ENCODE measurements at places on chromosomes 3 and 15. TPM values are rescaled to one million over a fixed set of nuclear protein-coding genes. Genes with fewer than 3 reads are reported as not detected.

The MGLL gene
- 160 TPM for total RNA-seq

The HTR3C gene
- total RNA-seq, result not detected

The TRAT1 gene
- not detected for total RNA-seq

The SCN5A gene
- total RNA-seq, result 2.5 TPM

The ALG1L2 gene
- total RNA-seq, result 6.0 TPM

The SERINC4 gene
- 1.4 TPM for total RNA-seq

The ATP10A gene
- 38.8 TPM for total RNA-seq

The MKRN2OS gene
- total RNA-seq, result 1.9 TPM

The MRAS gene
- 248 TPM for total RNA-seq

DNA sequence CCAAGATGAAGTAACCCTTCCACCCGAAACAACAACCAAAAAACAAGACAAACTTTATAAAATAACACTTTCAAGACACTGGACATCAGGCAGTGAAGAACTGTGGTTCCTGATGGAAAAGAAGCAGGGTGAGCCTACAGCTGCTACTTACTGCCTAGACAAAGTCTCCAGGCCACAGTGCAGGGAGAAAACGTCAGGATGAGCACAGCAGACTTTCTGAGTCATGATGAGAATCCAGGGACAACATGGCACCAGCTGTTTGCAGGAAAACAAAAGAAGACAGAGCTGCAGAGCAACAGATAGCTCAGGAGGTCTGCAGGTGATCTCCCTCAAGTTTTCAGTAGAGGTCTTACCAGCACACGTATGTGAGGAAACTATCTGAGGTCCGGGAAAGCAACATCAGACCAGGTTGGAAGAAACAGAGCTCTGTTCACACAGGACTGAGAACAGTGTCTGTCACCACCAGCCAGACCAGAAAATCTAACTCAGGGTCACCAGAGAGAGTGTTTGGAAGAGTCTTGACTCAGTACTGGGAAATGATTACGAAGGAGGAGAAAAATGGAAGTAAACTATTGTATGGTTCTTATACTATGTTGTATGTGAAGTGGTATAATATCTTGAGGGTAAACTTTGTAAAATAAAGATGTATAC lies 108.9 kb downstream of the ANO10 start:
- DNase-seq, result no peak

GRCh38 chr15:40928821-40929659 lies at the start of gene DLL4:
Gene DLL4 (plus strand): TSS chr15:40929340. CDS start chr15:40929669, 329 bp downstream.
- no peak for DNase-seq

DNA sequence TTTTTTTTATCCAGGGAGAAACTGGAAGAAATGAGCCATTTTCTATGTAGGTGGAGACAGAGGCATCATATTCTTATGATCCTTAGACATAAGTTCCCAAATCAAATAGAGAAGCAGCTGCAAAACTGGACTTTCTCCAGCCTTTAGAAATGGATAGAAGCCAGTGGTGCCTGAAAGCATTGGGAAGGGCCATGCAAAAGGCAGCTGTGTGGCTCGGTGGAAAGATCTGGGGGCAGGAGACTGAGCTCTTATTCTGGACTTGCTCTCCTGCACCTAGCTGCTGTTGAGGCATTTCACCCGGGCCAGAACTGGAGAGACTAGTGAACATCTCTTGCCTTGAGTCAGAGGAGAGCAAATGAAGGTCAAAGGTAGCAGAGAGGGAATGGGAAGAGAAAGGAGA lies 73.1 kb downstream of the TFG start:
- no peak for DNase-seq

DNA sequence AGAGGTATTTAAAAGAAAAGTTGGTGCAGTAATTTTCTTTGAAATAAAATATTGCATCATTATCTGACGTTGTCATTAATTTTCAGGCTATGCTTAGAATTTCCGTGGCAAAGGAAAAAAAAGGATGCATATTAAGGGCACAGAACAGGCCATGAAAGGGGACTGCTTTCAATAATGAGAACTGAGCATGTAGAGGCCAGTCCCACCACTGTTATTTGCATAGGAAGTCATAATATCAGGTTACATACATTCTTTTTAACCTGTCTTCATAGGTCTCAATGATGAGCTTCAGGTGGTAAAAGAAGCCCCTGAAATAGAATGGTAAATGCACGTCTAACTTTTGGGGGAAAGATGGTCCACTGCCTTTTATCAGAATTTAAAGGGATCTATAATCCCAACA lies 272.1 kb upstream of the ALCAM start:
- no peak for DNase-seq

DNA sequence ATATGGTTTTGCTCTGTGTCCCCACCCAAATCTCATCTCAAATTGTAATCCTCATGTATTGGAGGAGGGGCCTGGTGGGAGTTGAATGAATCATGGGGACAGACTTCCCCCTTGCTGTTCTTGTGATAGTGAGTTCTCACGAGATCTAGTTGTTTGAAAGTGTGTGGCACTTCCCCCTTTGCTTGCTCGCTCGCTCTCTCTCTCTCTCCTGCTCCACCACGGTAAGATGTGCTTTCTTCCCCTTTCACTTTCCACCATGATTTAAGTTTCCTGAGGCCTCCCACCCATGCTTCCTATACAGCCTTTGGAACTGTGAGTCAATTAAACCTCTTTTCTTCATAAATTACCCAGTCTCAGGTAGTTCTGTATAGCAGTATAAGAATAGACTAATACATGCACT lies 60.7 kb downstream of the GSK3B start:
- no peak for DNase-seq

- no peak for DNase-seq
Observed at GRCh38 chr3:170228093-170228766, 6.0 kb downstream of the PRKCI start.

DNA sequence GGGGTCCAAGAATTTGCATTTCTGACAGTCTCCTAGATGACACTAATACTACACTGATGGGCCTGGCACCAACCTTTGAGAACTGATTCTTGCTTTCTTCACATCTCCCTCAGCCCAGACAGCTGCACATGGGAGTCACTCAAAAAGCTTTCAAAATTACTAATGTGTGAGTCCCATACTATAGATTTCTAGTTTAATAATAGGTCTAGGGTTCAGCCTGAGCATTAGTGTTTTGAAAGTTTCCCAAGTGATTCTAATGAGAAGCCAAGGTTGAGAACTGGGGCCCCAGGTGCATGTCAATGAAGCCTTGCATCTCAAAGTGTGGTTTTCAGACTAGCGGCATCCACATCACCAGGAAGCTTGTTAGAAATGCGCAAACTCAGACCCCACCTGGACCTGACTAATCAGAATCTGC lies 159.9 kb upstream of the CMC1 start:
- no peak for DNase-seq

GRCh38 chr15:88454236-88454635 lies 13.0 kb downstream of the MRPL46 start:
- DNase-seq, result no peak

- no peak for DNase-seq
Observed at GRCh38 chr3:161217496-161217895, 3.6 kb upstream of the NMD3 start.

DNA sequence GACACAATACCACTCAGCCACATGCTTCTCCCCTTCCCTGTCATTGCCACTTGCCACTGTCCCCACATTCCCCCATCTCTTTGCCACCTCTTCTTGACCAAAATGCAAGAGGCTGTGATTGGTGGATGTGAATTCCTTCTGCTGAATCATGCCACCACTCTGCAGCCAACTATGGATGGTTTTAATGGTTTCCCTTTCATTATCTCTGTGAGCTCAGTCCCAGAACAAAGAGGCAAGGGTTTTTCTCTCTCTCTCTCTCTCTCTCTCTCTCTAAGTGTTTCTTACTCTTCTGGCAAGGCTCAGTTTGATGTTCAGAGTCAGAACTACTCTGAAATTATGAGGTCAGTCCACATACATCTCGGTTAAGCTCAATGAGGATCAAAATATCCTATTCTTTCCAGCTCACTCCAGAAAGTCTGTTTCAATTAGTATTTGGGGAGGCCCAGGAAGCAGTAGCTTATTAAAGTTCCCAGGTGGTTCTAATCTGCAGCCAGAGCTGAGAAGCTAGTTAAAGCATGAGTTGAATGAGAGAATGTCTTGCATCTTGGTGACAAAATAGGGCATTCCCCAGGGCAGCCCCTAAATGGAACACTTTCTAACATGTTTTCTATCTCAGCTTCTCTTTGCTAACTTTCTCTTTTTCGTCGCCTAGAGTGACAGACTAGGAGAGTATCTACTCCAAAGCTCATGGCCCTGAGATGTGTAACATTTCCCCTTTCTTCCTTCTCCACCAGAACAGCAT lies 8.5 kb upstream of the ILDR1 start:
- DNase-seq, result no peak

DNA sequence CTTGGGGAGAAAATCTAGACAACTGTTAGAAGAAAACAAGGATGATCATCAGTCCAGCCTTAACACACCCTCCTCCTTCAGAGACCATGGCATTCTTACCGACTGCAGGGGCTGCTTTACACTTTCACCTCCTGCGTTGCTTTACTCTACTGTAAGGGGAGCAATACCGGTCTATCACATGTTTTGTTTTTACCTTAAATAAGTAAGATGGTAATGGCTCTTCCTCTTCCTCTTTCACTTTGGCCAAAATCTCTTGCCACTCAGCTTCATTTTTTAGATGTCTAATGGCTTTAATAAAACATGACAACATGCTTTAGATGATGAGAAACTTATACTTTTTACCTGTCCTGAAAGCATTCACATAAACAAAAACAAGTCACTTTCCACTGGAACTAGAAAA lies 33.4 kb upstream of the STIMATE start:
- DNase-seq, result no peak

GRCh38 chr3:5272387-5272786 lies 84.9 kb downstream of the EDEM1 start:
- DNase-seq, result no peak

- DNase-seq, result no peak
Observed at GRCh38 chr15:67820122-67820991, 5.0 kb upstream of the SKOR1 start.

- no peak for DNase-seq
Observed at GRCh38 chr15:46681901-46682300, 1035.4 kb upstream of the SEMA6D start.

- no peak for DNase-seq
Observed at GRCh38 chr3:101158374-101158773, 162.0 kb downstream of the IMPG2 start.

DNA sequence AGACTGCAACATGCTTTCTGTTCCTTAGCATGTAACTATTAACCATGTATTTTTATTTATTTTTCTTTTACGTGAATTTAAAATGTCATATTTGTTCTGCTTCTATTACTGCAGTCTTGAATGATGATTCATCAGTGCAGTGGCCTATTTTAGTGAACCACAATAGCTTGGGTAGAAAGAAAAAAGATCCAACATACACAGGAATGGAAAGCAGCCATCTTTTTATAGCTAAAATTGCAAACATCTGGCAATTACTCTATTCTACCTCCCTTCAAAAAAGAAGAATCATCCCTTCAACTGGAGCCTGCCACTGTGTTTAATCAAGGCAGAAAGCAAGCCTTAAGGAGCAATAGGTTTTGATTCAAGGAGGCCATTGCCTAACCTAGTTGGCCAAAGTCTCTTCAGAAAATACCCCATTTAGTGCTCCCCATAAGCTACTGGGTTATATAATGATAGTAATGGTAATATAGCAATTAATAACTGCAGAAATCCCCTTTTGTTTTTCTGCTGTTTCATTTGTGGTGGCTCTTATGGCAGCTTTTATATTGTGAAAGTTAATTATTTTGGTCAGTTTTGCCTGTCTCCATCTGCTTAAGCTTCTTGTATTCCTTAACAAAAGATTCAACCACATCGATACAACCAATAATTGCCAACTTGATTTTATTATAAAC lies 267.3 kb downstream of the LPP start:
- DNase-seq, result no peak

GRCh38 chr15:79067072-79067833 lies 23.3 kb downstream of the RASGRF1 start:
- DNase-seq, result no peak

GRCh38 chr3:182183716-182184430 lies 472.1 kb downstream of the SOX2 start:
- DNase-seq, result no peak

DNA sequence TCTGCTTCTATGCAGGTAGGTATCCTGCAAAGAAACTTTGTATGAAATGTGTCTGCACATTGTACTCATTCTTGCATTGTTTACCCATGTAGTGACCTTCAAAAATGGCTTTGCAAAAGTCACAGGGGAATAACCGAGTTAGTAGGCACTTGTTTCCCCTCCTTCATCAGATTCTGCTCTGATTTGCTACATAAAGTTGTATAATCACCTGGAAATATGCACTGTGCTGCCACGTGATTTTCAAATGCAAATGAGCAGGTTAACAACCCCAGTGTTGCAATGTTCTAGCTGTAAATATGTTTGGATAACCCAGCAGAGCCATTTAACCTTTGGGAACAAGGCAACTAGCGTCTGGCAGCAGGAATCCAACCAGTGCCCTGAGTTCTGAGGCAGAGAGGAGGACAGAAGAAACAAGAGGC lies at the start of gene KNG1:
Gene KNG1, plus strand, starts transcription at position 321 of the 419 bp plus-strand sequence. CDS start 184 bp downstream, outside the sequence.
- DNase-seq, result no peak

GRCh38 chr3:26522919-26523318 lies 99.7 kb upstream of the LRRC3B start:
- no peak for DNase-seq

DNA sequence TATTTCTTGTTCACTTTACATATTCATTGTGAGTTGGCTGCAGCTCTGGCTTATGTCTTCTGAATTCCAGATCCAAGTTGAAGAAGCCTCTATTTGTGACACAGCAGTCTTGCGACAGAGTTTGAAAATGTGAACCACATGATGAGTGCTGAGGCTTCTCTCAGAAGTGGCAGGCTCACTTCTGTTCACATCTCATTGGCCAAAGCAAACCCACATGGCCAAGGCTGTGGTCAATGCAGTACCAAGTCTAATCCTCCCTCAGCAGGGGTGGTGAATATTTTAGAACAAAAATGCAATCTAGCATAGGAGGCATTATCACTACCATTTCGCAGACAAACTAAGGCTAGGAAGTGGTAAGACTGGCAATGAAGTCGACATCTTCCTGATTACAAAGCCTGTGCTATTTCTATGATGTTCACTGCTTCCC lies 45.2 kb downstream of the CDCP1 start:
- no peak for DNase-seq

- no peak for DNase-seq
Observed at GRCh38 chr15:41575282-41575681, 16.3 kb downstream of the TYRO3 start.

DNA sequence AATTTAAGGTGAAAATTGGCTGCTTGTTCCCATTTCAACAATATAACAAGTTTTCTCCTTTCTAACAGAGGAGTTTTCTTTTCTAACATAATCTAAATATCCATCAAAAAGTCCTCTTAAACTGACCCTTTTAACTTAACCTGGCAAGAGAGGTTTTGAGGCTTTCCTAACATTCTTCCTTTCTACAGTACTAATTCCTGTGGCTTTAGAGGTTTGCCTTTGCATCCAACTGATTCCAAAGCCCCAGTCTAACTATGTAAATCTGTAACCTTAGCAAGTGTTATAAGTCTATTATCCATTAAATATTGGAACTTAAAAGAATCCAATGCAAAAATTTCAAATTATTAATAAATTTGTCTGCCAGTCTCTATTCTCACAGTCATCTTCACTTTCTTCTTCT lies 134.1 kb downstream of the ISL2 start:
- no peak for DNase-seq

GRCh38 chr3:8338424-8338823 lies 163.2 kb upstream of the LMCD1 start:
- no peak for DNase-seq
